Liver (tissue), 10 donors: ENCODE measurements at places on chromosomes 5 and 9. TPM values are rescaled to one million over a fixed set of nuclear protein-coding genes. Genes with fewer than 3 reads are reported as not detected.

HMCN2 gene
- total RNA-seq, result 1.8 TPM

ECPAS gene
- 32.2 TPM for total RNA-seq

SPATA31C1 gene
- 0.05 TPM for total RNA-seq

ELP1 gene
- total RNA-seq, result 22.3 TPM

DNM1 gene
- total RNA-seq, result 1.6 TPM

ARSI gene
- total RNA-seq, result 0.51 TPM

MAT2B gene
- 41.3 TPM for total RNA-seq

RNF180 gene
- total RNA-seq, result 1.2 TPM

C5orf34 gene
- 3.0 TPM for total RNA-seq

MEIKIN gene
- total RNA-seq, result 0.51 TPM

GFPT2 gene
- total RNA-seq, result 0.37 TPM

EXOSC3 gene
- 27.7 TPM for total RNA-seq

RASGRF2 gene
- total RNA-seq, result 0.19 TPM

C9orf78 gene
- 64.6 TPM for total RNA-seq

GEMIN5 gene
- total RNA-seq, result 10.3 TPM

CENPH gene
- total RNA-seq, result 14.6 TPM

ZNF658 gene
- total RNA-seq, result 1.0 TPM

ADCY2 gene
- total RNA-seq, result not detected

SCGB3A2 gene
- total RNA-seq, result not detected

WWC1 gene
- total RNA-seq, result 25.1 TPM

HAVCR1 gene
- 2.8 TPM for total RNA-seq

INSL6 gene
- total RNA-seq, result not detected

ACOT12 gene
- total RNA-seq, result 76.4 TPM

PCDHB4 gene
- total RNA-seq, result 0.14 TPM

ST8SIA4 gene
- 2.3 TPM for total RNA-seq

GBA2 gene
- total RNA-seq, result 24.1 TPM

SLC23A1 gene
- 17.5 TPM for total RNA-seq

LECT2 gene
- 72.0 TPM for total RNA-seq

THBS4 gene
- 0.08 TPM for total RNA-seq

BNC2 gene
- 0.09 TPM for total RNA-seq

SH3GL2 gene
- total RNA-seq, result 0.08 TPM

ARL14EPL gene
- total RNA-seq, result not detected

WNT8A gene
- total RNA-seq, result not detected

PGM5 gene
- 2.1 TPM for total RNA-seq
